SIG-M5 (cell line): ENCODE measurements at places on chromosomes 4 and X.

GRCh38 chr4:3337357-3337732, 44.5 kb downstream of the RGS12 start:
- DNase-seq = no peak

GRCh38 chr4:185700048-185700447, 111.9 kb downstream of the SORBS2 start:
- DNase-seq = no peak

DNA sequence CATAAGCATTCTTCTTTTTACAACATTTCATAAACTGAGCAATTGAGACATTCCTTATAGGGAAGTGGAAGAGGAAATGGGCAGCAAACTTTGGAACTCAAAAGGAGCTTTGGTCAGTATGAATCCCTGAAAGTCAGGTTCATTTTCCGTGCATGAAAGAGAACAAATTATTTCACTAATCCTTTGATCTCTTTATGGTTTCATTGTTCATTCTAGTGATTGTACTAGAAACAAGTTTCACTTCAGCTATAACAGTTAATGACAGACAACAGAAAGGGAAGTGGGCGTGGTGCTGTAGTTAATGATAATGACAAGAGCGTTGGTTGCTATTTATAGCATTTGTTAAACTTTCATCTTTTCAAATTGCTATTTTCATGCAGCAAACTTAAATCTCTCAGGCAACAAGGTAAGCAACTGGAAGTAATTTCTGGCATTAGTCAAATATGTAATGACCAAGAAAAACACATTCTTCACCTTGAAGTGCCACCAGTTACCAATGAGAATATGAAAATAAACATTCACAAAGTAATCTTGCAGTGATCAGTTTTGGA, 98.4 kb downstream of the AREG start:
- no peak for DNase-seq

- no peak for DNase-seq
Measured at GRCh38 chr4:118351851-118352827, 664 bp downstream of the PRSS12 start.

DNA sequence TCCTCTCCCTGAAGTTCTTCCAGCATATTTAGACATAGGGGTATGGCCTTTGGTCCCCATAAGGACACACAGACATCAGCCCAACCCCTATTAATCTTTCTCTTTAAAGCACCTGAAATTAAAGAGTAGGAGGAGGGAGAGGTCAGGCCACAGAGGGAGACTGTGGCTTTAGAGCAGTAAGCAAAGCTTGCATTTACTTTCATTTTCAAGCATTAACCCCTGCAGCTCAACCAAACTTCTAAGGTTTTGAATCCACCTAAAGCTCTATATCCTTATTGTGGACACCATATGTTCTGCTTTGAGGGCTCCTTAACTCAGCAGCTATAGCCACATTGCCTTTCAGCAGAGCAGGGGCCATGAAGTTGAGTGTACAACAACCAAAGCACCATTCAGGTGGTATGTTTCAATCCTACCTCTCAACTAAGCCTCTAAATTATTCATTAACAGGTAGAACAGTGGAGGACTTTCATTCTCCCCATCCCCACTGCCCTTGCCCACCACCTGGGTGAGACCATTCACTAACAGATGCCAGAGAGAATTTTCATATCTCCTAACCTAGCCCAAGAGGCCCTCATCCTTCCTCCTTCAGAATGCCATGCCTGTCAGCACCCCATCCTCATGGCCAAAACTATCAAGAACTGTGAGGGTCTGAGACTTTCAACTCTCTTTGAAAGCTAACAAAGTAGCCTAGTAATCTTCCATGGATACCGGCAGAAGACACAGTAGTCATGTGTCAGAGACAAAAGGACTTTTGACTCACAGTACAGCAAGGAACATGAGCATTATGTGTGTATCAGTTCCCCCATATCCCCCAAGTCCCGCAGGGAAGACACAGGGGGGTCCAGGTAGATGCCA, 20.8 kb downstream of the LIN54 start:
- no peak for DNase-seq

DNA sequence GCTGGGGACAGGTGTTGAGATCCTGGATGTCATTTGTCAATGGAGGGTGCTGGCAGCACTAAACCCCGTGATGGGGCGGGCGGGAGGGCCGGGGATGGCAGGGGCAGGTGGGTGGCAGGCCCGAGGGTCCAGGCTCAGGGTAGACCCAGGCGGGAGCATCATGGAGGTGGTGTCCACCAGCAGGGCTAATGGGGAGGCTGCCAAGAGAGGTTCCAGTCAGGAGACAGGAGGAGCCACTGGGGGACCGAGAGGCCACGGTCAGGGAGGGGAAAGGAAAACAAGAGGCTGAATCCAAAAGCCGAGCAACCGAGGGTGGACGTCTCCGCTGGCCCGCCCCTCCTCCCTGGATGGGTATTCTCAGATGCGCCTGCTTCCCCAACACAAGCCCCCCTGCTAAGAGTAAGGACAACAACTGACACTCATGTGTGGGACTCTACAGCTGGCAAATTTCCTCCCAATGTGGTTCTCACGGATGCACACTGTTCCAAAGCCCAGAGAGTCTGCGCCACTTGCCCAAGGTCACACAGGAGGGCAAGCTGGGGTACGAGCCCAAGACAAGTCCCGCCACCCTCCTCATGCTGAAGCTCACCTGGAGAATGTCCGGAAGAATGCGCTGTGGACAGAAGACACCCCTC, 132.0 kb downstream of the CPZ start:
- no peak for DNase-seq

- no peak for DNase-seq
Measured at GRCh38 chrX:141941234-141941633, 37.5 kb downstream of the MAGEC1 start.

DNA sequence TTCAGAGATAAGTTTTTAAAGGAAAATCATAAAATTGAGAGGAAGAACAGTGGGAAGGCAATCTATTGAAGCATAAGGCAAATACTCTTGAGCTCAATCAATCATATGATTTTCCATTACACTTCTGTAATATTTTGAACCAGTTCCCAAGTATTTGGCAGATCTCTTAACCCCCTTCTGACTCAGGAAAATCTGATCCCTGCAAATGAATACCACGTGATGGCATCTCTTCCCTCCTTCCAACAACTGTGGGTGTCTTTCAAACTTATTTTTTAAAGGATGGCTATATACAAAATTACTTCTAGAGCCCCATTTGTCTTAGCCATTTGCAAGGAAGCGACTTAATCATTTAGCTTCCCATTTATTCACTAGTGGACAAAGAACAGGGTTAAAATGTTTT, 41.9 kb downstream of the AMOT start:
- DNase-seq = no peak

GRCh38 chrX:108270280-108270679, 167.9 kb downstream of the COL4A6 start:
- DNase-seq = no peak

GRCh38 chrX:3717742-3718420, 4.4 kb upstream of the PRKX start:
- no peak for DNase-seq

DNA sequence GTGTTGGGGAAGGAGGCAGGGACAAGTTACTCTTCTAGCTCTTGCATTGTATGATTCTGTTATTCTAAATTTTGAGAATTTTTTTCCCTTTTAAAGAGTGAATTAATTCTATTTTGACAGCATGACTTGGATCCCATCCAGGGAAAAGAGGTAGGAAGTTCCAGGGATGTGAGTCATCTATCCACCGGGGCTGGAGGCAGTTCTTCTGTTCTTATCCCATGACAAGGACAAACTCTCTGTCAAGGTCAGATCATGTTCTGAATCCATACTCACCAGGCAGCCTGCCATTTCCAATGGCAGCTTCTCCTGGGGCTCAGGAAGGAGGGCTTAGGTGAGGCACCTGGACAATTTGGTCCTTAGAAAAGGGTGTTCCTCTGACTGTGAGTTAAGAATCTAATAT, 132.0 kb upstream of the MED14 start:
- no peak for DNase-seq

- DNase-seq = no peak
Measured at GRCh38 chr4:180512801-180513475, 1730.3 kb upstream of the TENM3 start.

GRCh38 chrX:19870710-19871490, 16.5 kb downstream of the SH3KBP1 start:
- no peak for DNase-seq

GRCh38 chrX:97399400-97399799, 515.7 kb downstream of the RPA4 start:
- no peak for DNase-seq

DNA sequence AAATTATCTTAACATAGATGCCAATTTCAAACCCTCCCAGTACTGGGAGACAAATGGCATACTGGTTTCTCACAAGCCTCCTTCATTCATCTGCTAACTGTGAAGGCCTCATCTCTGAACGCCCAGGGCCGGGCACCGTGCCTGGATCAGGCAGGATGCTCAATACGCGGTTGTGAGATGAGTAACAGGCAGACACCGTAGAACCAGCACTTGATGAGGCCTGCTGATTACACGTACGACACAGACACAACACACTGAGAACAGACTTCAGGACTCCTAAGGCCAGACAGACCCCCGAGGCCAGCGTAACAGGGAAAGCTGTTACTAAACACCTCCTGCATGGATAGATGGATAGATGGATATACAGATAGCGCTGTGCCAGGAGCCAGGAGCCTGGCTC, 154.6 kb downstream of the AFAP1 start:
- DNase-seq = no peak
